B cell (primary cell): ENCODE measurements at places on chromosomes 16 and 17. TPM values are rescaled to one million over a fixed set of nuclear protein-coding genes. Genes with fewer than 3 reads are reported as not detected.
A peak's percentile ranks its signal among the peaks of the same experiment; 100 is the strongest.

DNA sequence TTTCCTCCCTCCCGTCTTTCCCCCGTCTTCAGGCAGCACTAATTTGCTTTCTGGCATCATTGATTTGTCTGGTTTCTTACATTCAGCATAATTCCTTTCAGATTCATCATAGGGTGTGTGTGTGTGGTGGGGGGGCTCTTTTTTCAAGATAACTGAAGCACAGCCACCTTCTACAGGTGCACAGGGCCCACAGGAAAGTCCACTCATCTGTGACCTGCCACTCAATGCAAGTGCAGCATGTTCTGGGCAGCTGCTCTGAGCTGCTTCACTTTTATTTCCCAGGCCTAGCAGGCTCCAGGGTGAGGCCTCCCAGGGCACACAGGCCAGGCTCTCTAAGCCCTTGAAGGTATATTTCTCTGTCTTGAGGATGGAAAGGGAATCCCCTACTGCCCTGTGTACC is 35.2 kb upstream of the MYH10 start:
- no peak for DNase-seq
- H3K27me3 ChIP-seq, result no peaks in the 10 kb centered on the region
- no peak overlapping the region for H3K27ac ChIP-seq
- no peak overlapping the region for H3K4me3 ChIP-seq
- H3K4me1 ChIP-seq, result no peaks in the 10 kb centered on the region
- H3K36me3 ChIP-seq, result no peaks in the 10 kb centered on the region

- no peaks in the 10 kb centered on the region for H3K27me3 ChIP-seq
- H3K4me1 ChIP-seq, result peaks cover 47% of the 10 kb centered on the region
- DNase-seq, result peak; percentile 64
Observed at GRCh38 chr17:79811011-79811867, 14.4 kb upstream of the CBX8 start.

DNA sequence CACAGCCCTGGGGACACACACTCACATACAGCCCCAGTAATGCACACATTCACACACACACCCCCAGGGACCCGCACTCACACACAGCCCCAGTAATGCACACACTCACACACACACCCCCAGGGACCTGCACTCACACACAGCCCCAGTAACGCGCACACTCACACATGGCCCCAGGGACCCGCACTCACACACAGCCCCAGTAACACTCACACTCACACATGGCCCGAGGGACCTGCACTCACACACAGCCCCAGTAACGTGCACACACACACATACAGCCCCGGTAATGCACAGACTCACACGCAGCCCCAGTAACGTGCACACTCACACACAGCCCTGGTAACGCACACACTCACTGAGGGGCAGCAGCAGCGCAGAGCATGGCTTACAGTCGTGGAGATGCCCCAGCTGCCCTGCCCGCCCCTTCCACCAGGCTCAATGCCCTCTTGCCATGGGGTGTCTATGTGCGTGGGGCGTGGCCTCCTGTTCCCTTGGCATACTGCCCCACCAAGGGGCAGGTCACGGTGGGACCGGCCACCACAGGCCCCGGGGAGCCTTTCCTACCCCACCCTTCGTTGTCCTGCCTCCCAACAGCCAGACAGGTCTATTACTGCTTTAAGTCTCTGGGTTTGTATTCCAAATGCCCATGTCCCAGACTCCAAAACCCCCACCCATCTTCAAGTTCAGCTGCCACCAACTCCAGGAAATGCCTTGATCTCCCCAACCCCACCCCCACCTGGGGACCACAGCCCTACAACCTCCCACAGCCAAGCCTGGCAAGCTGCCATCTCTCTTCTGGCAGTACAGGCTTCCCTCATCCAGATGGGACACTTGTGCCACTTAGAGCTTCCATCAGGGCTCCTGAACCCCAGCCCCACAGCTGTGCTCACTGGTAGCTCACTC is 2.7 kb downstream of the CCDC102A start:
- no peaks in the 10 kb centered on the region for H3K27me3 ChIP-seq
- no peaks in the 10 kb centered on the region for H3K36me3 ChIP-seq

- H3K36me3 ChIP-seq, result no peaks in the 10 kb centered on the region
- H3K27ac ChIP-seq, result no peak overlapping the region
- H3K27me3 ChIP-seq, result peaks cover 2% of the 10 kb centered on the region
- DNase-seq, result no peak
Observed at GRCh38 chr16:50567651-50568050, 19.5 kb downstream of the NKD1 start.

DNA sequence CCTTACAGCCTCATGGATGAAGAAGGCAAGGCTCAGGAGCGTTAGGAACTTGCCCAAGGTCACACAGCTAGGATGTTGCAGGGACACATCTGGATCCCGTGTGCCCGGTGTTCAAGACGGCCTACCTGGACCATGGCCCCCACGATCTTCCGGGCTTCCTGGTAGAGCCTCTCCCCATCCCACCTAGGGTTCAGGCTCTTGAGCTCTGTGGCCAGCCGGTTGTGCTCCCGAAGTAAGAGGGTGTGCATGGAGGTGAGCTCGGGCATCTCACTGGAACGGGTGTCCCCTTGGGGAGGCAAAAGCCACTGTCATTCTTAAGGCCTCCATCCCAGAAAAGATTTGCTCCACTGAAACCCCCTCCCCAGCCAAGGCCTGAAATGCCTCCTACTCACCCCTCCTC is 5.3 kb downstream of the MPO start:
- H3K4me1 ChIP-seq, result peaks cover 3% of the 10 kb centered on the region
- H3K27me3 ChIP-seq, result no peaks in the 10 kb centered on the region
- no peak overlapping the region for H3K4me3 ChIP-seq
- H3K27ac ChIP-seq, result no peak overlapping the region

- no peak for DNase-seq
- H3K27me3 ChIP-seq, result no peaks in the 10 kb centered on the region
- no peak overlapping the region for H3K4me3 ChIP-seq
- no peak overlapping the region for H3K27ac ChIP-seq
- H3K4me1 ChIP-seq, result no peaks in the 10 kb centered on the region
Observed at GRCh38 chr17:35006961-35007360, 26.6 kb downstream of the LIG3 start.

GRCh38 chr17:17119106-17119505 is 76.8 kb downstream of the MPRIP start:
- no peak overlapping the region for H3K4me3 ChIP-seq
- DNase-seq, result no peak
- H3K27ac ChIP-seq, result no peak overlapping the region
- no peaks in the 10 kb centered on the region for H3K36me3 ChIP-seq
- H3K4me1 ChIP-seq, result peaks cover 47% of the 10 kb centered on the region
- H3K27me3 ChIP-seq, result no peaks in the 10 kb centered on the region

DNA sequence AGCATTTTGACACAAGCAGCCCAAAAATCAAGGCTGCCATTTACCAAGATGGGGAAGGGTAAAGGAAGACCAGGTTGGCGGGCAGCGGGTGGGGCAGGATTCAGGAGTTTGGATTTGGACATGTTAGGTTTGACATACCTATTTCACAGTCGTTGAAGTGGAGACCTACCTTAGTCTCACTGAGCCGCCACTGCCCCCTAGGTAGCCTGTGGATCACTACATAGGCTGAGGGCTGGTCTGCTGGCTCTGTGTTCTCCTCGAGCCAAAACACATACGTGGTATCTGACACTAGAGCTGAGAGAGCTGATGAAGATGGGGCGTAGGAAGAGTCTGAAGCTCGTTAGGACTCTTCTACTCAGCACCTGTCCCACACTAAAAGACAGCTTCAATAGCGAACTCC is 115.1 kb downstream of the HIC1 start:
- H3K27me3 ChIP-seq, result no peaks in the 10 kb centered on the region
- DNase-seq, result peak; percentile 48
- H3K4me1 ChIP-seq, result no peaks in the 10 kb centered on the region
- peaks cover 29% of the 10 kb centered on the region for H3K36me3 ChIP-seq

DNA sequence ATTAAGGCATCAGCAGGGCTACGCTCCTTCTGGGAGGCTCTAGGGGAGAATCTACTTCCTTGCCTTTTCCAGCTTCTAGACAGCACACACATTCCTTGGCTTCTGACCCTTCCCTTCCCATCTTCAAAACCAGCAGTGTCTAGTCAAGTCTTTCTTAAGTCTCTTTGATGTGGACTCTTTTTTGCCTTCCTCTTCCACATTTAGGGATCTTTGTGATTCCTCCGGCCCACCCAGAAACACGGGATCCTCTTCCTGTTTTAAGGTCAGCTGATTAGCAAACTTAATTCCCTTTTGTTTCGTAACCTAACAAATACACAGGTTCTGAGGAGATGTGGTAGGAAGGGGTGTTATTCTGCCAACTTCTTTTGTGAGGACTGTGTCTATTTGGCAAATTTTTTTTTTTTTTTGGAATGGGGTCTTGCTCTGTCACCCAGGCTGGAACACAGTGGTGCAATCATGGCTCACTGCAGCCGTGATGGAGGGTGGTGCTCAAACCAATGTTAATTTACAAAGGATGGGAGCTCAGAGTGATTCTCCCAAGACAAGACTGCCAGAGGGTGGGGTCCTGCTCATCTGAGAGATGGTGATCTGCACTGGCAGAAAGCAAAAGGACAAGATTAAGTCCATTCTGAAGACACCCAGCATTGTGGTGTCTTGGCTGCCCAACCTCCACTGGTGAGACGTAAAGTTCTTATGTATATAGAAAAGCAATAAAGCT is 14.7 kb downstream of the KNOP1 start:
- H3K4me1 ChIP-seq, result no peaks in the 10 kb centered on the region
- DNase-seq, result no peak
- no peaks in the 10 kb centered on the region for H3K27me3 ChIP-seq
- H3K27ac ChIP-seq, result no peak overlapping the region
- no peak overlapping the region for H3K4me3 ChIP-seq

- no peak overlapping the region for H3K27ac ChIP-seq
- no peaks in the 10 kb centered on the region for H3K4me1 ChIP-seq
- DNase-seq, result no peak
Observed at GRCh38 chr16:80254970-80255369, 285.8 kb upstream of the DYNLRB2 start.

- no peaks in the 10 kb centered on the region for H3K36me3 ChIP-seq
- no peaks in the 10 kb centered on the region for H3K4me1 ChIP-seq
- no peak for DNase-seq
- H3K4me3 ChIP-seq, result no peak overlapping the region
- no peaks in the 10 kb centered on the region for H3K27me3 ChIP-seq
Observed at GRCh38 chr17:68391561-68392268, 65.6 kb downstream of the WIPI1 start.

GRCh38 chr17:17467720-17468119 is 9.1 kb upstream of the MED9 start:
- no peaks in the 10 kb centered on the region for H3K36me3 ChIP-seq
- H3K27me3 ChIP-seq, result no peaks in the 10 kb centered on the region
- DNase-seq, result no peak
- no peak overlapping the region for H3K4me3 ChIP-seq

DNA sequence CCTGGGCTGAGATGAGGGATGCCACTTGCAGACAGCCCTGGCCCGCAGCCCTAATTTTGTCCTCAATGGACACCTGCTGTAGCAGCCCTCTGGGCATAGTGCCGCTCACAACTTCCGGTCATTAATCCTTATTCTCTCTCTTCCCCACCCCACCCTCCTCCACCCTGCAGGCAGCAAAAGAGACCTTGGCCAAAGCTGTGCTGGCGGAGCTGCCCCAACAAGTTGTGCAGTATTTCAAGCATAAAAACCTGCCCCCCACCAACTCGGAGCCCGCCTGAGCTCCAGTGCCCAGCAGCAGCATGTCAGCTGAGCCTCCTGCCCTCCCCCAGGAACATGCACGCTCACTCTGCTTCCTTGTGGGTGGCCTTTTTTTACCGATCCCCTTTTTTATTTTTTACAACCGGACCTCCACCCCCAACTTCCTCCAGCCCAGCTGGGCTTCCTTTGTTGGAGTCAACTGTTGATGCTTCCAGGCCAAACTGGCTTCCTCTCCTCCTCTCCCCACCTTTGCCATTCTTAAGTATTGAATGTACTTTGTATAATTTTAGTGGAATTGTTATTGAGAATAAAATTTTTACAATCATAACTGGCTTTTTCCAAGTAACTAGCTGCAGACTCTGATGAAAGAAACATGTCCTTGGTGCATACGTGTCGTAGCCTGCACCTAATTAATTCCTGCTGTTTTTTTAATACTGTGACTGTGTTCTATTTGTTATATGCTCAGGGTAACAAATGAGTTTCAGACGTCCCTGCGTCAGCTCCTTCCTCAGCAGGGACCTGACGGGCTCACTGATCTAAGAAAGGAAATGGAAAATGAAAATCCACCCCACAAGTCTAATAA is 38.2 kb downstream of the PSME3IP1 start:
- no peak for DNase-seq
- H3K36me3 ChIP-seq, result peaks cover 8% of the 10 kb centered on the region
- H3K4me1 ChIP-seq, result peaks cover 15% of the 10 kb centered on the region
- H3K4me3 ChIP-seq, result no peak overlapping the region
- no peaks in the 10 kb centered on the region for H3K27me3 ChIP-seq

- H3K27me3 ChIP-seq, result no peaks in the 10 kb centered on the region
- H3K27ac ChIP-seq, result no peak overlapping the region
- H3K4me3 ChIP-seq, result no peak overlapping the region
- H3K36me3 ChIP-seq, result peaks cover 4% of the 10 kb centered on the region
- no peak for DNase-seq
- H3K4me1 ChIP-seq, result peaks cover 27% of the 10 kb centered on the region
Observed at GRCh38 chr17:64502809-64503208, 3.3 kb downstream of the DDX5 start.

The METTL22 gene
- 62.9 and 73.8 TPM in 2 replicates for total RNA-seq

The XYLT1 gene
- 59.6 and 68.7 TPM in 2 replicates for total RNA-seq
